ENCODE measurements at places on chromosomes 5 and 9. TPM values are rescaled to one million over a fixed set of nuclear protein-coding genes. Genes with fewer than 3 reads are reported as not detected.

Gene CIZ1
- total RNA-seq = 150 TPM

Gene RNF224
- total RNA-seq = not detected

Gene IL9
- total RNA-seq = not detected

Gene FCN1
- total RNA-seq = not detected

Gene LEAP2
- total RNA-seq = 0.99 TPM

Gene TMEM252
- total RNA-seq = not detected

Gene ADRA1B
- total RNA-seq = not detected

Gene TMEFF1
- total RNA-seq = 14.6 TPM

Gene AHRR
- 3.1 TPM for total RNA-seq

Gene SLC6A3
- total RNA-seq = not detected
